ENCODE measurements at places on chromosomes 1 and 21.
A peak's percentile ranks its signal among the peaks of the same experiment; 100 is the strongest.

GRCh38 chr1:239840336-239840735 lies 251.3 kb upstream of the FMN2 start:
- no peak for ATAC-seq

- no peak for ATAC-seq
These were observed 4.3 kb downstream of the DCST1 start for GRCh38 chr1:155037851-155038441.

- no peak for ATAC-seq
These were observed 157.3 kb downstream of the CASZ1 start for GRCh38 chr1:10639011-10639774.

DNA sequence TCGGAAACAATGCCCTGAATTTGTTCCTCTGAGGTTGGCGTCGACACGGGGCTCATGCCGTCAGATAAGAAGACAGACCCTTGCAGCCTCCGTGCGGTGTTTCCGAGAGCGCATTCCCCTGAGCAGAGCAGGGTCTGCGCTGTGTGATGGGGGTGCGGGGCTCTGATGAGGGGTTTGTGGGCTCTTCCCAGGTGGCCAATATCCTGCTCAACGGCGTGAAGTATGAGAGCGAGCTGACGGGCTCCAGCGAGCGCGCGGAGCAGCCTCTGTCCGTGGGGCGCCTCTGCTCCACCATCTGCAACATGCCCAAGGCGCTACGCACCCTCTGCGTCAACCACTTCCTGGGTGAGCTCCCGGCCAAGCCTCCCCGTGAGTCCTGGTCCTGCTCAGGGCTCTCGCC lies 17.3 kb downstream of the SLC45A1 start:
- no peak for ATAC-seq

DNA sequence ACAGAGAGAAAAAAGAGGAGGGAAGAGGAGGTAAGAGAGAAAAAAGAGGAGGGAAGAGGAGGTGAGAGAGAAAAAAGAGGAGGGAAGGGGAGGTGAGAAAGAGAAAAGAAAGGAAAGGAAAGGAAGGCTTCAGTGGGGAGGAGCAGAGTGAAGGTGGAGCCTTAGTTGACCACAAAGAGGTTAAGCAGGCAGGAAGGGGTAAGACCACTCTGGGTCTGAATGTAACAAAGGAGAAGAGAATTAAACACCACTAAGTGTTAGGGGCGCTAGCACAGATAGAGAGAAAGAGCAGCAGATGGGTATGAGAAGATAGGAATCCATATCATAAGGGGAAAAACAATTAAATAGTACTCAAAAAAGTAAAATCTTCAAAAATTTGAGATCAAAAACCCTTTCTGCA lies 6.6 kb downstream of the PTPN14 start:
- ATAC-seq: no peak

DNA sequence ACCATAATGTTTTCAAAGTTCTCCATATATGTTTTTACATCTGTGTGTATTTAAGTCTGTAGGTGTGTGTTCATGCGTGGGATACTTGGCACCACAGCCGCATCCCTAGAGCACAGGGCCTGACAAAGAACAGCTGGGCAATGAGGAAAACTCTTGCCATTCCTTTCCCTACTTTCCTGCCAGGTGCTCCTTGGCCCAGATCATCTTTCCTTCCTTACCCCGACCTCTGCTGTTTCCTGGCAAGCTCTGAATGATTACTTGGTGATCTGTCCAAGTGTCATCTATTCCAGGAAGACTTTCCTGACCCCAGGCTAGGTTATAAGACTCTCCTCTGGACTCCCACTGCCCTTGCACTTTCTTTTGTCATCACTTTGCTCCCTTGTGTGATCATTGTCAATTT lies 123.6 kb downstream of the ELAVL4 start:
- ATAC-seq: no peak

DNA sequence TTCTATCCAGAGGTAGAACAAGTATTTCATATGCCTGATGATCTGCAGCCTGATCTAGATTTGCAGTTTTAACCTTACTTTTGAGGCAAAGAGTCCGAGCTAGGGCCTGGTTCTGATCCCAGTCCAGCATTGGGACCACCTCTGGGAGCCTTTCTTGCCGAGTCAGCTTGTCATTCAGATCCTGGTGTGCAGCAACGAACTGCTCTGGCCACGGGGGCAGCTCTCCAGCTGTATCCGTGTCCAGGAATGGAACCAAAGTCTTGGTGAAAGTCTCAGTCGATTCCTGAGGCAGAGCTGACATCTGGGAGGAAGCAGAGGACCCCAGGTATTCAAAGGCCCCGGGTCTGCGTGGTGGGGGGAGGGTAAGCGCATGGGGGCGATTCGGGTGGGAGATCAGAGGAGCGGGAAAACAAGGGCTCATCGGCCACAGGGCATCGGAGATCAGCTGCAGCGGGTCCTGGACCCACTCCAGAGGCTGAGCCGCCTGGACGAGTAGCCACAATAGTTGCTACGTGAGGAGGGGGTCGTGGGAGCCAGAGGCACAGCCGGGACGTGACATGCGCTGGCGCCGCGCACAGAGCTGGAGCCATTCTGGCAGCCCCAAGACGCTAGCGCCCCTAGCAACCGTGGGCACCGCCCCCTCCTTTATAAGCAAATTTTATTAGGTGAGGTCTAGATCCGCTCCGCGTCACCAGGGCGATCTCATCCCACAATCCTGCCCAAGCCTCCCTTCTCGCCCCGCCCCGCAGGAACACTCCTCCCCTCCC lies 32.4 kb upstream of the BSDC1 start:
- no peak for ATAC-seq

- ATAC-seq: peak; percentile 1
These were observed 21.0 kb downstream of the RSPH1 start for GRCh38 chr21:42475036-42475435.

DNA sequence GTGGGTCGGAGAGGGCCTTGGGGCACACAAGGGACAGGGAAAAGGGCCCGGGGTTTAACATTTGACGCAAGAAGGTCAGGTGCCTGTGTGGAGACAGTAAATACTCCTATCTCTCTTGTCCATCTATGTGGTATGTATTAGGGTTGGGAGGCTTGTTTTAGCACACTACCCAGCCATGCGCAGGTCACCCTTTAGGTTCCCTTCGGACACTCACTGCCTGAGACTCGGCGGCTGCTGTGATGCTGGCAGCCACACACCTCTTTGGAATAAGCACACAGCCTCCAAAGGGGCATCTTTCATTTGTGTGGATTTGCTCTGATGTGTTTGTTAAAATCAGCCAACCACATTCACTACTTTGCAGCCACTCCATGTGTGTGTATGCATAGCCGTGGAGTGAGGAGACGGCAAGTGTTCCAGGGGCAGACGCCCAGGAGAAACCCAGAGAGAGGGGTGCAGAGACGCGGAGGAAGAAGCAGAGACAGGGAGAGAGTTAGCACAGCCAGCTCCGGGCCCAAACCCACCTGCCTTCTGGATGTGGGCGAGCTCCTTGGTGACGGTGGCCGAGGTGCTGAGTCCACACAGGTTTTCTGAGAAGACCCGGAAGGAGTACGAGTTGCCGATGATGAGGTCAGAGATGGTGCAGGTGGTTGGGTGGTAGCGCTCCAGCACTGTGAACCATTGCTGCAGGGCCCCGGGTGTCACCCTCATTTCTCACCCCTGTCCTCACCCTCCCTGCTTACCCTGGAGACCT lies 5.7 kb downstream of the MYBPH start:
- ATAC-seq: no peak

DNA sequence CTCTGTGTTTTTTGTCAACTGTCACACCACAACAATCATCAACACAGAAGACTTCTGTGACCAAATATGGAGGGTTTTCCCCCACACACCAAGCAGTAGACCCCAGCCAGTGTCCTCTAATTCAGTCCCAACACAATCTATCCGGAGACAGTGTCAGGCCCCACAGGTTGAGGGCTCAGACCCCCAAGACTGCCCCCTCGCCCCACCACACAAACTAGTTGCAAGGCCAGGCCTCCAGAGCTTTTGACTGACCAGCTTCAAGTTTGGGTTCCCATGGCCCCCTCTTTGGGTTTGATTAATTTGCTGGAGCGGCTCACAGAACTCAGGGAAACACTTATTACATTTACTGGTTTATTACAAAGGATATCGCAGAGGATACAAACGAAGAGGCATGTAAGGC lies 37.2 kb downstream of the NEK2 start:
- ATAC-seq: no peak

- no peak for ATAC-seq
These were observed 19.7 kb downstream of the AGO1 start for GRCh38 chr1:35902671-35903070.

DNA sequence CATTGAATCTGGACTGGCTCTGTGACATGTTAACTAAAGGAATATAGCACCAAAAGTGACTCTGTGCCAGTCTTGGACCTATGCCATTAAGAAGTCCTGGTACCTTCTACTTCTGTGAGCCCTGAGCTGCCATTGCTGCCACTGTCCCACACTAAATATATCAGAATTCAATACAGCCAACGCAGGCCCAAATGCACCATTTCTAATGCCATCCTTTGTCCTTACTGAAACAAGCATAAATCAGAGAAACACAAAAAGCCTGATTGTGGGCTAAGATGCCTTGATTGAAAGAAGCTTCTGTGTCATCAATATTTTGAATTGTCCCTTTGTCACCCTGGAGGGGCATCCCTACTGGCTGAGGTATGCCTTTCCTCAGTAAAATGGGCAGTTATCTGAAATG lies 66.9 kb upstream of the NEK2 start:
- ATAC-seq: no peak

- no peak for ATAC-seq
These were observed 12.3 kb upstream of the SSR2 start for GRCh38 chr1:156033011-156033410.

- peak; percentile 85 for ATAC-seq
These were observed 12.0 kb upstream of the FCAMR start for GRCh38 chr1:206982216-206982615.

DNA sequence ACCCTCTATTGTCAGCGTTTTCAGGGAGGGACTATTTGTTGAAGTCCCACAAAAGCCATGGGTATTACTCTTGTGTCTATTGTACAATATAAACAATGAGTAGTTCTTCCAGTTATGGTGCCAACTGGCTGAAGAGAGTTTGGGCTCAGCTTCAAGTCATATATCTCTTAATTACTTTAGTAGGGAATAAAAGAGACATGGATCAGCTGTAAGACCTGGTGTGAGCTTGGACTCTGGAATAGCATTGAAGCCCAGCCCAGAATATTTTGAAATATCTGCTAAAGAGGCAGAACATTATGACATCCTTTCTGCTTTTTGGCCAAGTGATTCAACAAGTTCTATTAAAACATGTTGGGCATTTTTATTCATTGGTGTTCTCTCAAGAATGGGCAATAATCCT lies 224.9 kb downstream of the BACH1 start:
- no peak for ATAC-seq

Data from stimulated activated memory B cell treated with anti-CD40 and anti-IgM and Interleukin-4, amounts not matched to agents 10 μg/mL and 1 μg/mL and 100 μg/mL, for 72 hours (primary cell).